ENCODE measurements at places on chromosomes 12 and 14.
A peak's percentile ranks its signal among the peaks of the same experiment; 100 is the strongest.

DNA sequence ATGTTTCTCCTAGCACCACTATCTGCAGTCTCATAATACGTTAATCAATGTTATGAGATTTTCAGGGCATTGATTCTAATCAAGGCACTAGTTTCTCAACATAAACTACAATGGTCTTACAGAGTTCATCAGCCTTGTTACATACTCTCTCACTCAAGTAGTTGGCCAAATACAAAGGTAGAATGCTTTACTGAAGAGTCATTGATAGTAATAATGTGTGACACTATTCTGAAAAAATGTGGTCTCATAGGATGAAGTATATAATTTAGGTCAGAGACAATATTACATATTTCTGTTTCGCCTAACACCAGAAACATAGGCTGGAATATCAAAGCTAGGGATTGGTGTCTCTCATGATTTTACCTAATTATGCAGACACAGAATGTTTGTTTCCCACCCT lies 35.2 kb upstream of the MDGA2 start:
- DNase-seq: no peak

- no peak for DNase-seq
Measured at GRCh38 chr14:75147423-75148071, 20.7 kb upstream of the NEK9 start.

- no peak for DNase-seq
Measured at GRCh38 chr12:42442311-42442759, 116.4 kb downstream of the PPHLN1 start.

GRCh38 chr14:102795060-102795925 lies 18.0 kb downstream of the TRAF3 start:
- DNase-seq: no peak

DNA sequence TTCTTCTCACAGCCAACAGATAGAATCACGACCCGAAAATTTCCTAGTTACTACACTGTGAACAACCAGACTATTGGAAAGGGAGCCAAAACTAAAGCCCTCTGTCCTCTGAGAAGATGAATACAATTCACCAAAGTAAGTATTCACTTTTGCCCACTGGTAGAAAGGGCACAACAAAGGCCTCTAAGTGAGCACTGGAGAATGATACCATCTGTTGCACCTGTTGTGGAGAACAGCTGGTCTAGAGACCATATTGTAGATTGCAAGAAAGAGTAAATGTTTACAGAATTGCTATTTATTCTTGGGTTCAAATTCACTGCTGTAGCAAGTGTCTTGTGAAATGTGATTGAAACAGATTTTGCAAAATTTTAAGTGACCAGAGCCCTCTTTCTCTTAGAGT lies 46.9 kb upstream of the ANO6 start:
- DNase-seq: no peak

DNA sequence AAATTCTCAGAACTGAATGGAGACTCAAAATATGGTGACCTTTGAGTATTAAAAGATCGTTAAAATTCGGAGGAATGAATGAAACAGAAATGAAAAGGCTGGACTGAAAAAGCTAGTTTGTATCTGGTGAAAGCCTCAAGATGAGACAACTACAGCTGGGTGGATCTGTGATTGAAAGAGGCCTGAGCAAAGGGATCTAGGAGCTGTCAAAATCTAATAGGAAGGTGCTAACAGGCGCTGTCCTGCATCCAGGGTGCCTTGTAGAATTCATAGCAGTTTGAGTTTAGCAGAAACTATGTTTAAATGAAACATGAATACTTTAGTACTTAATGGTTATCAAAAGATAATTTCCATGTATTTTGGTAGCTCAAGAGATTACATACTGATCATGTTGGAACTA lies 2.3 kb downstream of the YY1 start:
- DNase-seq: no peak

DNA sequence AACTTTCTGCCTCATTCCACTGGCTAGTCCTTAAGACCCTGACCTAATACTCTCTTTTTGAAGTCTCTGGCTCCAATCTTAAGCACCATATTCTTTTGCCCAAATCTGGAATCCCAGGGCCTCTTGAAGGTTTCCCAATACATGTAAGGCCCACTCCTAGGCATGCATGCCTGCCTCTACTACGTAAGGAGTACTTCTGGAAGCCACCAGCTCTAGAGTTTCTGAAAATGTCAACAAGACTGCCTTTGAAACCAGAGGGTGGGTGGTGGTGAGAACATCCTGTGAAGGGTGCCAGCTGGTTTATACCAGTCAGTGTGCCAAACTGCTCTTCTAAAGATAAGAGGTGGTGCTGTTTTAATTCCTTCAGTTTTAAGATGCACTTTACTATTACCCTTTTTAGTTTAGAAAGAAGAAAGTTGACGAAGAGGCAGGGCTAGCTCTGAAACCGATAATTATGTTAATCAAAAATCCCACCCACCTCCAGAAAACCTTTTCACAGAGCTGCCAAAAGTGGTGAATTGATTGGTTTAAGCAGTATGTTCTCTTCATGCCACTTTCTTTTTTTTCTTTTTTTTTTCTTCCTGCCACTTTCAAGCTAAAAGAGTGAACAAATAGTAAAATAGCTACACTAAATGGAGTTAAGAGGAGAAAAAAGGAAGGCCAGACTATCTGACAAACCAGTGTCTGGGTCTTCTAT lies 8.7 kb upstream of the WDR89 start:
- no peak for DNase-seq

- DNase-seq: peak; percentile 36
Measured at GRCh38 chr12:6613015-6613775, 6.0 kb upstream of the CHD4 start.

GRCh38 chr12:76789335-76790050 lies 25.6 kb downstream of the ZDHHC17 start:
- no peak for DNase-seq

DNA sequence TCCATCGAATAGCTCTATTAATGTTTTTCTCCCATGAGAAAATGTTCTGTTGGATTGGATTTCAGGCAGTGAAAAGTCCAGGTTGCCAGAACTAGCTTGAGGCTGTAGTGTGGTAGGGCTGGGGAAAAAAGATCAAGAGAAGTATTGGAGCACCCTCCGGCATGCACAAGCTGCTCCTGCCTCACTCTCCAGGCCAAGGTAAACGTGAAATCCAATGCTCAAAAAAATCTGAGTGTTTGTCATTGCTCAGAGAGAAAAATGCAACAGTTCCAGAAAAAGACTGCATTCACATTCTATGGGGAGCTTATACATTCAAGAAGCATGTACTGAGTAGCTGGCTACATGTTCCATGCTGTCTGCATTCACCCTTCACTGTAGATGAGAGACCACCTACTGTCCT lies 680.9 kb upstream of the TBX3 start:
- DNase-seq: no peak

GRCh38 chr14:38042322-38042721 lies 165.4 kb upstream of the SSTR1 start:
- no peak for DNase-seq

- DNase-seq: no peak
Measured at GRCh38 chr12:62403031-62403430, 63.6 kb upstream of the MON2 start.

DNA sequence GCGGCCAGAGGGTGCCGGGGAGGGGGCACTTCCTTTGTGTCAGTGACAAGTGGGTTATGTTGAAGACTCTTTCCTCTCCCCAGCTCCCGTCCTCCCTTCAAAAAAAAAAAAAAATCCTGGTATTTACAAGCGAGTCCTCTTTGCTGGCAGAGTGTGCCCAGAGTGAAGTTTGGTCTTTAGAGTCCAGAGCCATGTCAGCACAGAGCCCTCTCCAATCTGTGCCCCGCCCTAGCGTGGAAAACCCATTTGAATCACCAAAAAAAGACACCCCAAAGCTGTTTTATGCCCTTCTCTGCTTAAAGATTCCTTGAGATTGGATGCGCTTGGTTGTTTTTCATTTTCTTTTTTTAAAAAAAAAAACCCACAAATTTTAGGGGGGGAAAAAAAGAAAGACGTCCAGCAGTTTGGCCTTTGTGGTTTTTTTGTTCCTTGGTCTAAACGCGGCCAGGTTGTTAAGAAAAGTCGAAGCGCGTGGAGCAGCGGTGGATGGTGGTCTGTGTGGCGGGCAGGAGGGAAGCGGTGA lies 3.3 kb downstream of the NKX2-1 start:
- DNase-seq: no peak

- DNase-seq: no peak
Measured at GRCh38 chr12:47383942-47384341, 304.2 kb upstream of the AMIGO2 start.

GRCh38 chr12:103620395-103620794 lies 33.3 kb downstream of the STAB2 start:
- DNase-seq: no peak

GRCh38 chr12:123896767-123897166 lies 75.9 kb downstream of the CCDC92 start:
- no peak for DNase-seq

GRCh38 chr12:58247633-58248032 lies 306.3 kb downstream of the ATP23 start:
- no peak for DNase-seq

GRCh38 chr14:54796961-54797360 lies 105.7 kb downstream of the GCH1 start:
- no peak for DNase-seq

DNA sequence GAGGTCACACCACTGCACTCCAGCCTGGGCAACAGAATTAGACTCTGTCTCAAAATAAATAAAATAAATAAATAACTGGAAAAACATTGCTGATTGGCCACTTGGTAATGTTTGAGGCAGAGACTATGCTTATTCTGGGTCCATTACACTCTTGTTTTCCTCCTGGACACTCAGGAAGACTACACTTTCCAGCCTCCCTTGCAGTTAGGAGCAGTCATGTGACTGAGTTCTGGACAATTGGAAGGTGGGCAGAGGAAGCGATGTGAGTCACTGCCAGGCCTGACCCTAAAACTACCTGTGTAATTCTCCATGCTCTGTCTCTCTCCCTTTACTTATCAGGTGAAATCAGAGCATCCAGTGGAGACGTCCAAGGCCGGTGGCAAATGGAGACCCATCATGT lies 74.4 kb downstream of the VCPKMT start:
- DNase-seq: no peak

- no peak for DNase-seq
Measured at GRCh38 chr14:63725786-63726460, 1.9 kb downstream of the SGPP1 start.

GRCh38 chr14:75013290-75013689 lies 10.6 kb downstream of the EIF2B2 start:
- DNase-seq: no peak

DNA sequence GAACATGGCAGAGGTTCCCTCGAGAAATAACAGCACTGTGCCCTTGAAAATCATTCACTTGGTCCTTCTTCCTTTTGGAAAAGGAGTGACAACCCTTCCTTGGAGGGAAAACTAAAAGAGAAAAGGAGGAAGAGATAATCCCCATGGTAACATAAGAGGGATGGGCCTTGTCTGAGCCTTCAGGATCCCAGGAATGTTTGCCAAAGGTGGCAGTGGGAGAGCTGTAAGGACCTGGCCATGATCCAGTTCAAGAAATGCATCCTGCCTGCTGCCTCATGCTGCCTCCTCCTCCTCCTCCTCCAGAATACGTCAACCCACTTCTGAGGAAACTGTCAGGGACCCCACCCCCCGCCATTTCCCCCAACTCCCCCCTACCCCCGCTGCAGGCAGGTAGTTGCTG lies 118.8 kb downstream of the KCNK10 start:
- no peak for DNase-seq

- no peak for DNase-seq
Measured at GRCh38 chr12:119328111-119328510, 6.4 kb upstream of the CCDC60 start.

DNA sequence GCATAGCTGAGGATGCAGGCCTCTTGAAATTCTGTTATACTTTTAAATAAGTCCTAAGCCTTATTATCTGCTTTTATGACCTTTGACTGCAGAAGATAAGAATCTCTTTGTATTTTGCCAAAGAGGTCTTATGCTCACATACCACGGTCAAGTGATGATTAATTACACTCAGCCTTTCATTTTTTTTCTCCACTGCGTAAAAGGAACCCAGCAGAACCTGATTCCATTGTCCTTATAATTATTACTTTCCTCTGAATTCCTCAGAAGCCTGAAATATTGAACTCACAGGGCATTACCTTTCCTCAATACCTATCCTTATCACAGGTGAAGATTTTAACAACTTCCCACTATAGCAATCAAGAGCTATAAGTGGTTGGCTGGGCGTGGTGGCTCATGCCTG lies 498.7 kb upstream of the RPL10L start:
- no peak for DNase-seq

DNA sequence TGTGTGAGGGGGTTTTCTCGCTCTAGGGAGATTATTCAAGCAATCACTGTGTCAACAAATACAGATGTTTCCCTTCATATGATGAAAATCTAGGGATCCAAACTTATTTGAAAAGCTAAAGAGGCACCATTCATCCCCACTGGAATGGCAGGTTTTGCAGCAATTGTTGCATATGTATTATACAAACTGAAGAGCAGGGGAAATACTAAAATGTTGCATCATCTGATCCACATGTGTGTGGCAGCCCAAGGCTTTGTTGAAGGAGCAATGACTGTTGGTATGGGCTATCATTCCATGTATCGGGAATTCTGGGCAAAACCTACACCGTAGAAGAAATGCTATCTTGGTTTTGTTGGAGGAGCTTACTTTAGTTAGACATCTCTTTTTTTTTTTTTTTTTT lies 4.1 kb upstream of the PRPF40B start:
- DNase-seq: no peak

GRCh38 chr14:49463146-49463545 lies 123.0 kb downstream of the RPS29 start:
- no peak for DNase-seq

- DNase-seq: peak; percentile 31
Measured at GRCh38 chr12:13472690-13473089, 276.2 kb downstream of the EMP1 start.

GRCh38 chr14:65025818-65026217 lies 39.1 kb downstream of the FNTB start:
- no peak for DNase-seq

- no peak for DNase-seq
Measured at GRCh38 chr12:57810450-57810849, 8.1 kb downstream of the AVIL start.

- DNase-seq: no peak
Measured at GRCh38 chr12:76084863-76085519, 506 bp upstream of the NAP1L1 start.

- DNase-seq: no peak
Measured at GRCh38 chr14:92472860-92473259, 40.7 kb upstream of the RIN3 start.

GRCh38 chr12:19799216-19799615 lies 359.9 kb downstream of the AEBP2 start:
- no peak for DNase-seq

- DNase-seq: no peak
Measured at GRCh38 chr12:57760347-57760982, 5.6 kb downstream of the MARCHF9 start.

DNA sequence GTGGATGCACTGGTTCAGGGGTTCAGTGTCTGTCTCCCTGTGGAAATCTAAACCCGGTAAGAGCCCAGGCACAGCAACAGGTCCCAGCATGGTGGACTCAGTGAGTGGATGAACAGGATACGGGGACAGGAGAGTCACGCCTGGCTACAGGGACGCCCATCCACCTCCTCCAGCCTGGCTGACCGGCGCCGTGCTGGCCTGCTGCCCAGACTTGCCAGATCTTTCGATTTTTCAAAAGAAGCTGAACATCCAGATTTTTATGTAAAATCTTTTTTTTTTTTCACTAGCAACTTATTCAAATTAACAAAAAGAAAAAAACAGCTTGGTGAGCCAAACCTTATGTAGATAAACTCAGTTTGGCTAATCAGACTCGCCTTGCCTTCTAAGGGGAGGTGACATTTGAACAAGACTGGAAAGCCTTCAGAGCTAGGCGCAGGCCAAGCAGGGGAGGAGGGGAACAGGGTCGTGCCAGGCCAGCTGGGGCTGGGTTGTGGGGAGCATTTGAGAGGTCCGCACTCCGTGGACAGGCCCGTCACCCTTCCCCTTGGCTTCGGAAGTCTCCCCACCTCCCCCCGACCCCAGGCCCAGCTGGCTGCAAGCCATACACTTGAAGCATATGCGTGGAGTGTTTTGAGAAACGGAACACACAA lies 87.8 kb upstream of the NCOR2 start:
- DNase-seq: no peak

Measured in GM06990 (cell line).